ENCODE measurements at places on chromosomes 16 and 17. TPM values are rescaled to one million over a fixed set of nuclear protein-coding genes. Genes with fewer than 3 reads are reported as not detected.
A peak's percentile ranks its signal among the peaks of the same experiment; 100 is the strongest.

GRCh38 chr17:6969323-6969726 is 26.5 kb upstream of the ALOX12 start:
- no peak for DNase-seq

GRCh38 chr17:53032861-53033271 is 789.9 kb upstream of the KIF2B start:
- DNase-seq = peak; percentile 50

DNA sequence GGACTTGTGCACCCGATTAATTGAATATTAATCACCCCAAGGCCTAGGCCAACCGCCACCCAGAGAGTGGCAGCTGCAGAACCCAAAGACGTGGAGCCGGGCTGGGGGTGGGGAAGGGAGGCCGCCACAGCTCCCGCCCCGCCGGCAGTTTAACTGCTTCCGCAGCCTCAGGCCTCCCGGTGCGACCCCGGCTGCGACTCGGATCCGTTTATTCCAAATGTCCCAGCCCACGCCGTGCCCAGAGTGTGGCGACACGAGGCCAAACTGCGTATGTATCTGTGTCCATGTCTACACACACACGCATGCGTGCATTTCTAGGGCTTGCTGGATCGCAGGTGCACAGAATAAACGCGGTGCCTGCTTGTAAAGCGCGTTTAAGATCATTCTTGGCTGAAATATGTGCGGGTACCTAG is 802 bp upstream of the TOB1 start:
- no peak for DNase-seq

DNA sequence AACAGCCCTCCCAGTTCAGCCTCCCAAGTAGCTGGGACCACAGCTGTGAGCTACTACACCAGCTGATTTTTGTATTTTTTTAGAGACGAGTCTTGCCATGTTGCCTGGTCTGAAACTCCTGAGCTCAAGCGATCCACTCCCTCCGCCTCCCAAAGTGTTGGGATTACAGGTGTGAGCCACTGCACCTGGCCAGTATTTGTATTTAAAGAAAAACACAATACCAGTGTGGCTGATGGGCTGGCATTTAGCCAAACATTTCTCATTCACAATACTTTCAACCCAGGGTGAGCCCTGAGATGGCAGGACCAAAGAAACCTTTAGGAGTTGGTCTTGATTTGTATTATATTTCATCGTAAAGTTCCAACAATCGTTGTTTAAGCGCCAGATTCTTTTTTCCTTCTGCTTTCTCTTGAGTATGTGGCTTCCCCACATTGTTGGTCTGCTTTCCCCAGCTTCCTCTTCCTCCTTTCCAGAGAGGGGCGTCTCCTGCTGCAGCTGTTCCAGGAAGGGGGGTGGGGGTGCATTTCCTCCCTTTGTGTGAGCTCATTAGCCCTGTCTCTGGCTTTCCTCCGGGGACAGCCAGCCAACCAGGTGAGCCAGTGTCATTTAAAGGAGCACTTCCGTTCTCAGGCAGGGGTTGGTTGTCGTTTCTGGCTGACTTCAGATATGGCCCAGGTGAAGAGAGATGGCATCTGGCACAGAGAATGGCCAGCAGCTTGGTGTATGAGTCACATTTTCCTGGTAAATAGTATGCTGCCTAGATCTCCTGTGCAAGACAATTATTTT is 79.9 kb downstream of the GPRC5B start:
- DNase-seq = peak; percentile 46

- peak; percentile 39 for DNase-seq
Observed at GRCh38 chr16:80144191-80144590, 396.6 kb upstream of the DYNLRB2 start.

DNA sequence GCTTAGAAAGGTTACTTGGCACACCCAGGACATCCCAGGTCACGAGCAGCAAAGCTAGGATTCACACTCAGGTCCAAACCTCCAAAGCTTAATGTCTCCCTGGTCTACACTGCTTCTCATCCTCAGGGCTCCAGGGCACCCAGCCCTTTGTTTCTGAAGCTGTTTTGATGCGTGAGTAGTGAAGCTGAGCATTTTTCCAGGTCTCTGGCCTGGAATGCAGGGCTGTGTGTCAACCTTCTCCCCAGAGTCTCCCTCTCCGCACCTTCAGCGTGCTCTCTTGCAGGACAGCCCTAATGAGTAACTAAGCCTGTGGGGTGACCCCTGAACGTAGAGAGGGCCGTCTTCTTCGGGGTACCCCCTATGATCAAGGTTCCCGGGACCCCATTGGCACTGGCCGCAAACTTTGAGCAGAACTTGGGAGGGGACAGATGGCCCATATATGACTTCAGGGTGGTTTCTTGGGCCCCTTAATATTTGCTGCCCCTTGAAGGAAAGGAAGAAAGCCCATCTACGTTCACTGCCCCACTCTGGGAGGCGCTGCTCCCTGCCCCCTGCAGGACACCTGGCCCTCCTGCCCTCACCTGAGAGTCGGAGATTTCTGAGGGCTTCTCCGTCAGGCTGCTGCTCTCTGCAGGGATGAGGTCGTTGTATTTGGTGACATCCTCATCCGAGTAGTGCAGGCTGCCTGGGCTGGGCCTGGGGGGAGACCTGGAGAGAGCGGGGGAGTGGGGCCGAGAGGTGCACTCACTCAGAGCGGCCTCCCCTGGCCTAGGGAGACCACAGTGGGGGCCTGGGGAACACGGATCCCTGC is 36.4 kb upstream of the CDC42EP4 start:
- no peak for DNase-seq

GRCh38 chr17:73156887-73157520 is 7.8 kb upstream of the SSTR2 start:
- DNase-seq = no peak

DNA sequence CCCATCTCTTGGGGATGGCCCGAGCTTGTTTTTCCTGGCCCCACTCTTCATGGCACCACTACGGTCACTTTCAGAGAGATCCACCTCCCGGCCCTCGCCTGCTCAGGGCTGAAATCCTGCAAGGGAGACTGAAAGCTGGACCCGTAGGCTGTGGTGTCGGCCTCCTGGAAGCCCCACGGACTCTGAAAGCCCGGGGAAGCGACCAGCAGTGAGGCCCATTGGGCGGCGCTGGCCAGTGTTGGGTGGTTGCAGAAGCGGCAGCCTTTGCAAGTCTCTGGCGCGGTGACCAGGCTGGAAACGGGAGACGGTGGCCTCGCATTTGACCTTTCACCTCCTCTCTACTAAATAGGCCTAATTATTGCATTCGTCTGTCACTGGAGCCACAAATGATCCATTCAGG is 186.0 kb upstream of the FOXF1 start:
- no peak for DNase-seq

DNA sequence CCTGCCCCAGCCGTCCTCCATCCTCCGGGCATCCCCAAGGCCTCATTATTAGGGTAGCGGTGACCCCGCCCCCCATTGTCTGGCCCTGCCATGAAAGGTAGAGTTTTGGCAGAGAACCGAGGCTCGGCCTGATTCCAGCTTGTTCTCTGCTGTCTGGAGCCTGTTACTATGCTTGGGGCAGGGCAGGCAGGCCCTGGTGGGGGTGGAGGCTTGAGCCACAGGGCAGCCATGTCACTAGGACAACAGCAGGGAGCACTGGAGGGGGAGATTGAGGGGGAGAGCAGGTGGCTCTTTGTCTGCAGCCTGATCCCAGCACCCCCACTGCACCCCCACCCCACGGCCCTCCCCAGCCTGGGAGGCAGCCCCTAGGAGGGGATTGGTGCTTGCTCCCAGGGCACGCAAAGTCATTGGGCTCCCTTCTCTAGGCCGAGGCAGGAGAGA is 15.4 kb downstream of the RHBDL3 start:
- no peak for DNase-seq

GRCh38 chr17:77872714-77873499 is 85.6 kb upstream of the TNRC6C start:
- DNase-seq = no peak

Gene FOXC2
- total RNA-seq = 1.3 TPM

Gene NLRC3
- total RNA-seq = 0.11 TPM

Gene WFIKKN2
- not detected for total RNA-seq

Gene SCNN1B
- 0.59 TPM for total RNA-seq

Gene AARSD1
- 53.0 TPM for total RNA-seq

Gene CLDN9
- not detected for total RNA-seq

Gene CFAP97D1
- not detected for total RNA-seq

All from mammary epithelial cell (primary cell).